Left kidney (tissue), 8 donors: ENCODE measurements at places on chromosomes 2 and 18.
A peak's percentile ranks its signal among the peaks of the same experiment; 100 is the strongest.

GRCh38 chr2:99198103-99198841 lies 17.3 kb downstream of the MRPL30 start:
- DNase-seq, result no peak

DNA sequence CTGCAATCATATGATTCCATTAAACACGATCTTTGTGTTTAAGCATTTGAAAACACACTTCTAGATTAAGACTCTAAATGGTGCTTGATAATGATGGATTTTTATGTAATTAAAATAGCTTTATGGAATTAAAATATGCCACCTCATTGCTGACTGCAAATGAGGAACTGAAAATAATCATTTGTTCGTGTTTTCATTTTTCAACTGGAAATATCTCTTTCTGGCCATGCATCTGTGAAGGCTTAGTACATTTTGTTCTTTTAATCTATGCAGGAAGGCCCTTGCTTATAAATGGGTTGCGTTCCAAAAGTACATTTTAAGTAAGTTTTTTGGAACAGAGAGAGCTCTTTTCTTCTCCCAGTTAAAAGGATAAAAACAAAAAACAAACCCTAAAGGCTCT lies 125.5 kb downstream of the MC4R start:
- DNase-seq, result no peak

GRCh38 chr2:213259266-213259665 lies 25.0 kb upstream of the SPAG16 start:
- no peak for DNase-seq

- DNase-seq, result no peak
These were observed 799 bp upstream of the KIF1A start for GRCh38 chr2:240820607-240821428.

DNA sequence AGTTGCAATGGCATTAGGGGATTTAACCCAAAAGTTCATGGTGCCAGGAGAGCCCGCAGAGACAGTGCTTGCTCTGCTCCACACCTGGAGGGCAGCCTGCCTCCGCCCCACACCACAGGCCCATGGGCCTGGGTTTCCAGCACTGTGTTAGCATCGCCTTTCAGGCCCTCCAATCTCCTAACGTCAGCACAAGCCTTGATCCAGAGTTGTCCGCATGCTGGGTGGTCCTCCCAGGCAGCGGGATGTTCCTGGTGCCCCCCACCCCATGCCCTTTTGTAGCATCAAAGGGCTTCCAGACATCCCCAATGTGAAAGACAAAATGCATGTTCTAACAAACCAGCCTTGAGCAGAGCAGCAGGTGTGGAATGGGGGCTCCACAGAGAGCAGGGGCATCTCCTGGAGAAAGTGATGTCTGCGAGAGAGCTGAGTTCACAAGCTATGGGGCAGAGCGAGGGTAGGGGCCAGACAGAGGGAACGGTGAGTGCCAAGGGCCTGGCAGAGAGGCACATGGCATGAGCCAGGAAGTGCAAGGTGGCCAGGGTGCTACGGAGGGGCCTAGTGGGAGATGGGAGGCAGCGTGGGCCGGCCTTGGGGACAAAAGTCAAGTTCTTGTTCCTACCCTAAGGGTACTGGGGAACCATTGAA lies 119.2 kb downstream of the CYP26B1 start:
- no peak for DNase-seq

GRCh38 chr18:31199190-31199769 lies 36.6 kb upstream of the DSC1 start:
- no peak for DNase-seq

- DNase-seq, result no peak
These were observed 285.1 kb downstream of the TMX3 start for GRCh38 chr18:68429841-68430240.

- DNase-seq, result no peak
These were observed 862.1 kb upstream of the CELF4 start for GRCh38 chr18:38427736-38428135.

- DNase-seq, result no peak
These were observed 16.4 kb downstream of the TCF23 start for GRCh38 chr2:27164960-27165763.

DNA sequence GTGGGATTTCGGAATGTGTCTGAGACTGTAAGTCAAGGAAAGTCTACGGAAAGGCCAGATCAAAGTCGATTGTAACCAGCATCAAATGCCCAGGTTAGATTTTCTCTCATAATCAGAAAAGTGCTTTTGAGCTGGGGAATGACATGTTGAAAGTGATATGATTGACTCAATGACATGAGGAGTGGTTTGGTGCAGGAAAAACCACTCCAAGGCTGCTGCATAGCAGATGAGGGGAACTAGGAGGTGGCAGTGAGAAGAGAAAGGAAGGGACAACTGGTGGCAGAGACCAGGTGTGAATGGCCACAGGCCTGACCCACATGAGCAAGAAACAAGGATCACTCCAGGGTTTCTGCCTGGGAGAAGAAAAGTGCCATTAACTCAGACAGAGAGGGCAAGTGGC lies 822 bp downstream of the SLC35F6 start:
- DNase-seq, result no peak

DNA sequence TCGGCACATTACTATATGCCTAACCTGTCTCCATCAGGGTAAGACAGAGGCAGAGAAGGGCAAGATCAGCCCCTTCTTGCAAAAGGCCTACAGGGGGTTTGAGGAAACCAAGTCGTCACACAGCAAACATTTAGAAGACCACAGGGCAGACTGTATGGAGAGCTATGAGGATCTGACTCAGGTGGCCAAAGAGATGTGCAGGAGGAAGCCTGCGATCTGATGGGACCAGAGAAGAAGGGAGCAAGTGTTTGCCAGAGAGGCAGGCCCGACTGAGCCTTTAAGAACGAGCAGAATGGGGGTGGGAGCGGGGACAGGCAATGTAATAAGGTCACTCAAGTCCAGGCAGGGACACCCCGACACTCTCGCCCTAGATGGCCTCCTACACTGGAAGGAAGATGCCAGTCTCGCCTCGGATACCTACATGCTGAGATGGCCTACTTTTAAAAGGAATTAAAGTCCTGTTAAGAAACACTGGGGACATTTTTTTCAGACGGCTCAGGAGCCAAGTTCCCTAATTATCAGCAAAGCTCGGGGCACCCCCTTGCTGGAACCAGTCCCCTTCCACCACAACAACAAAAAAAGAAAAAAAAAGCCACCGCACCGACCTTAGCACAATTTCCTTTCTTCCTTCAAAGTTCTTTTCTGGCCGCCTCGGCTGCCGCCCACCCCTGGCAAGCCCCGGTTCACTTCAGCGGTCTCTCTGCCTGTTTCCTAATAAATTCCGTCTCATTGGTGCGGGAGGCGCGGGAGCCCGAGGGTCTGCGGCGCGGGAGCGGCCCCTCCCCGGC lies 1.5 kb downstream of the SFXN5 start:
- DNase-seq, result no peak

DNA sequence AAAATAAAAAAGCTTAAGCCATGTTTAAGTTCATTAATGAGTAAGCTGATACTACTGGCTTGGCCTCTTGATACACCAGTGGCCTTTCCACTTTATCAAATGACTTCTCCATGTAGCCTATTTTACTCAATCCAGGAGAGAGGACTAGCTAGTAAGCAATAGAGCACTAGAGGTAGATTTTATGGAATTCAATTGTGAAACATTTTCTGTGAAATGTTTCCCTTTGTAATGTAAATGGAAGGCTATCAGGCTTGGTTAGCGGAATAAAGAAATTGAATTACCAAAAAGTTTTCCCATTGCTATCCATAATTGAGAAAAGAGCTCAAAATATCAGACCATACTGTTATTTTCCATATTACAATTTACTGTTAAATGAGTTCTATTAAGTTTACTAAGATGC lies 515.4 kb upstream of the CDH2 start:
- DNase-seq, result no peak

- no peak for DNase-seq
These were observed 188.6 kb upstream of the SH3BP4 start for GRCh38 chr2:234763002-234763873.

DNA sequence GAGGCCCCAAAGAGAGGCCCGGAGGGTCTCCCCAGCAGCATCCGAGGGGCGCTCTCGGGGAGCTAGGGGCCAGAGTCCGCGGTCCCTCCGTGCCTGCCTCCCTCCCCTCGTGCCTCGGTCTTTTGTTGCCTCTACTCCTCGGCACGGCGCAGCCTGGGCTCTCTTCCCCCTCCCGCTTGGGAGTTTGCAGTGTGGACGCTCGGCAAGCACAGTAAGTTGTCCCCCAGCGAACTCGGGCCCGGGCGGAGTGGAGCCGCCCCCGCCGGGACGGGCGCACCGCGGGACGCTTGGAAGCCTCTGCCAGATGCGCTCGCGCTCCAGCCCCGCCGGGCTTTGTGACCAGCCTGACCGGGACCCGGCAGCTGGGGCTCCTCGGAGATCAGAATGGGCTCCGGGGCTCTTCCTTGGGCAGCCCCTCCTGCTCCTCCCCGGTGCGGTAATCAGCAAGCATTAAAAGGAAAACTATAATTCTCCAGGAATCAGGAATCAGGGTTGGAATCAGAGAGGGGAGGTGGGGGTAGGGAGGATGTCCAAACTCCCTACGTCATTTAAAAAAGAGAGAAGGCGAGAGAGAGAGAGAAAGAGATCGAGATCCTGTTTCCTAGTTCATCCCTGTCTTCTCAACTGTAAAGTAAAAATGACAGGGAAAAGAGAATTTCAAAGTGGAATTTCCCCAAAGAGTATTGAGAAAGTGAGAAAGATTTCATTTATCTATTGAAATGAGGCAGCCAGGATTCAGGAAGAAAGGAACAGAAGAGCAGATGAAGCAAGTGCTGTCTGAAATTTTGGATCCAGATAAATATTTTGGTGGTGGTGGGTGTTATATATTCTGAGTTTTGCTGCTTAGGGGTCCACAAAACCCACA lies 786 bp upstream of the TMEM200C start:
- DNase-seq, result peak; percentile 44

- no peak for DNase-seq
These were observed 141.0 kb downstream of the THADA start for GRCh38 chr2:43454791-43455190.

DNA sequence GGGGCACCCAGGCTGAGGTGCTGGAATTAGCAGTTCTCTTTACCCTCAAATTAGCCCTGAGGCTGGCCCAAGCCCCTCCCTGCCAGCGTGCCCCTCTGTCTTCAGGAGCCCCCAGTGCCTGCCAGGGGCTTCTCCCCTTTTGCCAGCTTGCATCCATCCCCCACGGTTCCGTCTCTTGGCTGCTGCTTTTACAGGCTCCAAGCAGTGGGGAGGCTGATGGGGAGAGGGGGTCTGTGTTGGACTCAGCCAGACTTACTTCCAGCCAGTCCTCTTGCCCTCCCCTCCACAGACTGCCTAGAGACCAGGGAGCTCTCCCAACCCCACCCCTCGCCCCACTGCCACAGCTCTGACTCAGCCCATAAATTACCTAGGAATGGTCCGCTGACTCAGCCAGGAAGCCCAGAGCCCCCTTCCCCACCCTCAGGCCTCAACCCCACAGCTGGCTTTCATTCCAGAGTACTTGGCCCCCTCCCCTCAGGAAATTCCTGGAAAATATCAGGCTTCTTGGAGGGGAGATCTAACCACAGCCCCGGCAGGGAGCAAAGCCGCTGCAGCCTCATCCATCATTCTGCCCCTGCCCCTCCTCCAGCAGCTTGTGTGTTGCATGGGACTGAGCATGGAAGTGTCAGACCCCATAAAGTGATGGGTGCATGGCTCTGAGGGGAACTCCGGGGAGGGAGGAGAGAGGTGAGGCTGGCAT lies 184.6 kb downstream of the ZFP36L2 start:
- DNase-seq, result peak; percentile 95

GRCh38 chr18:9109523-9109922 lies 7.0 kb downstream of the NDUFV2 start:
- DNase-seq, result no peak

DNA sequence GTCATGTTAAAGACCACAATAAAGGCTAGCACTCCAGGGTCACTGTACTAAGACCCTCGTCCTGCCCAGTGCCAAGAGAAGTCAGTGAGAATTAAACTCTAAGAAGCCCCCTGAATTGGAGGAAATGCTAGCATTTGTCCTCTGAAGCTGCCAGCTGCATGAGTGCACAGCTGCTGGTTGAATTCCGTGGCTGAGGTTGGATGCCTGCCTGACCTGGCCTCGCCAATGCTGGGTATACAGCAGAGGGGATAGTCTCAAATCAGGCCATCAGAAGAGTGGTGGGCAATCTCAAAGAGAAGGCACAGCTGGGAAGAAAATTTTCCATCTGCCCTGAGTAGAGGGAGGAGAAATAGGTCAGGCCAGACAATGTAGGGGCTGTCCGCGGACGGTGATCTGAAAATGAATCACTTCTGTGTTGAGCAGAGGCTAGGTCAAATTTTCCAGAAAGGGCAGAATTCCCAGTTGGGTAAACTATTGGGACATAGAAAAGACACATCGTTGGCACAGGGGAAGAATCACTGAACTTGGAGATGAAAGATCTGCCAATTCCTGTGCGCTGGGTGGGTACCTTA lies 110.5 kb upstream of the AGAP1 start:
- no peak for DNase-seq

- no peak for DNase-seq
These were observed 149.7 kb downstream of the HNMT start for GRCh38 chr2:138113871-138114525.

- no peak for DNase-seq
These were observed 812.7 kb downstream of the DCDC2C start for GRCh38 chr2:4515871-4516761.

DNA sequence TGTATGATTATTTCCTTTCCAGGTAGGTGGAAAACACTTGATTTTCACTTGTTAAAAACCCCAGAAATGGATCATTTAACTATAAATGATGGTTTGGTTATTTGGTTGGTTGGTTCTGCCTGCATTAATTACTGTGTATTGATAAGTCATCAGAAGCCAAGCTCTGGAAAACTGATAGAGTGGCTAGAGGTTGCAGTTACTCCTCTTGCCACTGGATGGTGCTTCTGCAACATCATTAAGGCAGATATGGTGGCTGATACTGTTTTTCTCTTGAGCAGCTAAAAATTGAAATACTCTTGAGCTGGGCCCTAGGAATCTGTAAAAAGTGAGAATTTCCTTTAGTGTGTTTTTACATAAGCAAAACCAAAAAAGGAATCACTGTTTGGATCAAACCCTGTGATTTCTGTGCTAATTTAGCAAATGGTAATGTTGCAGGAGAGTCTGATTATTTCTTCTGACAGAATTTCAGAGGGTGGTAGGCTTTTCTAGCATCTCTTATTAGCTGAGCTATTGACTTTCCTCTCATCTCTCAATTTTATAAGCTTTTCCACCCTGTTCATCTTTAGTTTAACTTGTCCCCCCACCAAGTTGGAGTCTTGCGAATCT lies 54.3 kb downstream of the RAB10 start:
- DNase-seq, result no peak

DNA sequence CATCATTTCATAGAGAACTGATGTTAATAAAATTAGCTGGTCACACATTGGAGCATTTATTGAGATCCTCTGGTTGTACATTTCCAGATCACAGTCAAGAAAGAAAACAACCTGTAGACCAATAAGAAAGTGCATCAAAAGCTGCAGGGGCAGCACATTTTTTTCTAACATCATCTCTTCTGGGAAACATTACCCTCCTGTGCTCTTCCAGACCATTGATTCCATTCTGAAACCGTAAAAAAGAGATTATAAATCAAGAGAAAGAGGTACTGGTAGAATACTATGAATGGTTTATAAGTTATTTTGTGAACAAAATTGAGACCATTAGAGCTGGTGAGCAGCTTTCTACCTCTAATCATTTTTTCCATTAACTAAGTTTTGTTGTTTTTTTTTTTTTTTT lies 1548.2 kb upstream of the CELF4 start:
- peak; percentile 10 for DNase-seq
